ENCODE measurements at places on chromosomes 16 and 17. TPM values are rescaled to one million over a fixed set of nuclear protein-coding genes. Genes with fewer than 3 reads are reported as not detected.

DNA sequence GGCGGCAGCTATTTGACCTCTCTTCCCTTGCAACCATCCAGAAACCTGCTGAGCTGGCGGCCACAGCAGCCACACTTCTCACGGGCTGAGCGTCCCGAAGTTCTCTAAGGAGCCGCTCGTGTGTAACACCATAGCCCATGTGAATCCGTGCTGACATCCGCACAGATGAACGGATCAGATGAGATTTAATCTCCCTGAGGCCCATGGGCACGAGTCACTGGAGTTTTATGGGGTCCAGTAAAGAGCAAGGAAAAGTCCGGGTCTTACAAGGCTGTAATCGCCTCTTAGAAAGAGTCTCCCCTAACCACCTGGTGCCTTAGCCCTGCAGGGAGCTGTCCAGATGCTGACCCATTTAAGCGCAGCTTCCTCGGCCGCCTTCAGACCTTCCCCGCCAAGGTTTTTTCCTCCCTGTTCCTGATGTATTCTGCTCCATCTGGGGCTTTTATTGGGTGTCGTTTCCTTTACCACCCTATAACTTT is 5.5 kb upstream of the CACNG5 start:
- peak; percentile 68 for DNase-seq

GRCh38 chr16:51697454-51697853 is 546.4 kb upstream of the SALL1 start:
- DNase-seq = peak; percentile 1

DNA sequence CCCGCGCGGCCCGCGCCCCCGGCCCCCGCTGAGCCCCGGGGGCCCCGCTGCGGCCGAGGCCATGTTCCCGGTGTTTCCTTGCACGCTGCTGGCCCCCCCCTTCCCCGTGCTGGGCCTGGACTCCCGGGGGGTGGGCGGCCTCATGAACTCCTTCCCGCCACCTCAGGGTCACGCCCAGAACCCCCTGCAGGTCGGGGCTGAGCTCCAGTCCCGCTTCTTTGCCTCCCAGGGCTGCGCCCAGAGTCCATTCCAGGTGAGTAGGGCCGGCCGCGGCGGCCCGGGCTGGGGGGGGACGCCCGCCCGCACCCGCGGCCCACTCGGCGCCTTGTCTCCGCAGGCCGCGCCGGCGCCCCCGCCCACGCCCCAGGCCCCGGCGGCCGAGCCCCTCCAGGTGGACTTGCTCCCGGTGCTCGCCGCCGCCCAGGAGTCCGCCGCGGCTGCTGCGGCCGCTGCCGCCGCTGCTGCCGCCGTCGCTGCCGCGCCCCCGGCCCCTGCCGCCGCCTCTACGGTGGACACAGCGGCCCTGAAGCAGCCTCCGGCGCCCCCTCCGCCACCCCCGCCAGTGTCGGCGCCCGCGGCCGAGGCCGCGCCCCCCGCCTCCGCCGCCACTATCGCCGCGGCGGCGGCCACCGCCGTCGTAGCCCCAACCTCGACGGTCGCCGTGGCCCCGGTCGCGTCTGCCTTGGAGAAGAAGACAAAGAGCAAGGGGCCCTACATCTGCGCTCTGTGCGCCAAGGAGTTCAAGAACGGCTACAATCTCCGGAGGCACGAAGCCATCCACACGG is 504 bp downstream of the MAZ start:
- DNase-seq = no peak

DNA sequence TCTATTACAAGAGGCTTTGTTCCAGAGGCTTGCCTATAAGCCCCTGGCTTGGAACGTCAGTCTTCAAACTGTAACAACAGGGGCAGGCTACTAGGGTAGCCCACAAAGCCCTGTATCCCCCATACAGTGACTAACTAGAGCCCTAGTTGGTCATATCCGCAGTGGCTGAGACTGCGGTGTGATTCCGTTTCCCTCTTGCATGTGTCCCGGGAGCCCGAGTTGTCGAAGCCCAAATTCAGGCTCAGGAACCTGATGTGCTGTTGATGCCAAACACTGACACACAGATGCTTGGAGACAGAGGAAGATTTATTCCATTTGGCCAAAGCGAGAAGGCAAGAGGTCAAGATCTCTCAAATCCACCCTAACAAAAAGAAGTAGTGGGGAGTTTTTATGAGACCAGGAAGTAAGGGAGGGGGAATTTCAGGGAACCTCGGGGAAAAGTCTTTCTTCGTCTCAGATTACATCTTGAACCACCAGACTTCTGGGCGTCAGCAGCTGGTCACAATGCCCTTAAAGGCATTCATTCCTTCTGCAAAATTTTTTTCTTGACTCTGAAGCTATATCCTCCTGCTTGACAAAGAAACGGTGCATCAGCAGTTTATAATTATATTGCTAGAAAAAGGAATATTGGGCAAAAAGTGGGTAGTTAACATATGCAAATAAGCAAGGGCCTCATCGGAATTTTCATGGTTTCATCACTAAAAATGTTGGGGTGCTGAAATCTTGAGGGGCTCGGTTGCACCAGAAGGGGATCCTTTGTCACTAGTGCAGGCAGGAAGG is 879 bp downstream of the SLFN5 start:
- DNase-seq = peak; percentile 67

- no peak for DNase-seq
Observed at GRCh38 chr16:26031286-26031685, 339.5 kb downstream of the HS3ST4 start.

DNA sequence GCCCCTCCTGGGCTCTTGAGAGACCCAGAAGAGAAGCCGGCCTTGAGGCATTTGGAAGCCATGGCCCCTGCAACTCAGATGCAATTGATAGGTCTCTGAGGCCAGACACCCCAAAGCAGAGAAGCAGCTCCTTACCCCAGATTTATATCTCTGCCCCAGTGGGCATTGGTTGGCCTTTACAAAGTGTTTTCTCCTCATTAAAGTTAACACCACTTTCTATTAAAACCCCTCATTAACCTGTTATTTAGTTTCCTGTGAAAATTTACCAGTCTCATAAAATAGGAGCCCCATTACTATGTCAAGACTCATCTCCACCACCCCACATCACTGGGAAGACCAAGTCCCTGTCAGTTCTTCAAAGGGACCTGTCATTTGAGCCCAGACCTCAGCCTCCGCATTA is at the start of gene KRT35:
TSS of gene KRT35 (minus strand) at position 116 of the 400 bp plus-strand sequence. CDS start at position 62, 54 bp downstream.
- no peak for DNase-seq

DNA sequence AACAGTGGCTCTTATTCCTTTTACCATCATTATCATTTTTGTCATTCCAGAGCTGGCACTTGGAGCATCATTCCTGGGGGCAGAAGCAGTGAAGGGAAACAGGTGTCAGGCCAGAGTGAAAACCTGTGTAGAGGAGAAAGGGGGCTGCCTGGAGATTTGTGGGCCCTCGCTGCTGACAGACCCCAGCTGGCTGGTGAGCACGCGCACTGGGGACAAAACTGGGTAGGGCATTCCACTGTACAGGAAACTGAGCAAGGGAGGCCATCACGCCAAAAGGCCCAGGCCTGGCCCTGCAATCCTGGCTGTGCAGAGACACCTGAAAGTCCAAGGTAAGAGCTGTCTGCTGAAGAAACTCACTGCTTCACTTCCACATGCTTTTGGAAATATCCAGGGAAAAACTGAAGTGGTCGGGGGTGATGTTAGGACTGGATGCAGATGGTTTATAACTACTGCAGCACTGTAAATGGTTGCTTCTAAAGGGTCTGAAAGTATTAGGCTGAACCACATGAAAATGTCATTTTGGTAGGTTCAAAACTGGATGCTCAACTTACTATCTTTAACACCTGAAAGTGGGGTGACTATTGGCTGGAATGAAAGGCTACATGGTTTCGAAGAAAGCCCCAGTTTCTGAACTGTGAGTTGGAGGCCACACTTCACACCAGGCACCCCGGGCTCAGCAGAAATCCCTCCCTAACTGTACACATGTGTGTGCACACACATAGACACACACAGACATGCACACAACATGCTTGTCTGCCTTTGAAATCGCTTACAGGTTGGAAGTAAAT is 225.0 kb downstream of the C16orf78 start:
- no peak for DNase-seq

GRCh38 chr17:13597723-13598347 is 3.9 kb downstream of the HS3ST3A1 start:
- peak; percentile 28 for DNase-seq

The CDH16 gene
- total RNA-seq = 414 TPM

The LITAFD gene
- not detected for total RNA-seq

The KCNG4 gene
- not detected for total RNA-seq
